Progenitor cell of endocrine pancreas (in vitro differentiated cells): ENCODE measurements at places on chromosomes 3 and 15. TPM values are rescaled to one million over a fixed set of nuclear protein-coding genes. Genes with fewer than 3 reads are reported as not detected.

MKRN3 gene
- total RNA-seq = 0.24 and 0.46 TPM in 2 replicates

DGKG gene
- 0.17 and 0.44 TPM in 2 replicates for total RNA-seq

SPRED1 gene
- 21.3 and 22.9 TPM in 2 replicates for total RNA-seq

UBL7 gene
- 45.9 and 53.7 TPM in 2 replicates for total RNA-seq

HCLS1 gene
- 0.46 and 0.73 TPM in 2 replicates for total RNA-seq

RNF123 gene
- total RNA-seq = 52.2 and 54.4 TPM in 2 replicates

CLSTN2 gene
- total RNA-seq = 2.8 and 2.9 TPM in 2 replicates

DNA sequence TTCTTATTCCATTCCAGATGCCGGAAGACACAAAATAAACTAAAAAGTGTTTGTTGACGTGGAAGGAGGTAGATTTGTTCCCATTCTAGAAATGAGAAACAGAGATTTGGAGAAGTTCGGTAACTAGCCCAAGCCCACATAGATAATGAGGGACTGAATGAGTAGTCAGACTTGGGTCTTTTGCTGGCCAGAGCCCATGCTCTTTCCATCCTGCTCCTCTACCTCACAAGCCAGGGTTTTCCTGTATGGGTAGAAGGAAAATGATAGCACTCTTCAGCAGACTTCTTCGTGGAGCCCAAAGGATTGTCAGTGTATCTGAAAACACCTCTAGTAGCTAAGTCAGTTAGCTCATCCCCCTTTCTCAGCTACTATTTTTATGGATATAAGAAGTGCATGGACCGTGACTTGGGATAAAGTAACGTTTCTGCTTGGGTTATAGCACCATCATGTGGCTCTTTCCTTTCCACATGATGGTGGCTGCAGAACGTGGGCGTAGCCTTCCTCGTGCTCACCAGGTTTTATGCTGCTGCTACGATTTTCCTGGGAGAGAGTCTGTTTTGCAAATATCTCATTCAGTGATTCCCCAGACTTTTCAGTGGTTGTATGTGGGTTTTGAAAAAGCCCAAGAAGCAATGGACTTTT, 84.6 kb downstream of the DGKG start:
- H3K27me3 ChIP-seq = peaks cover 42% of the 10 kb centered on the region
- no peak overlapping the region for H3K27ac ChIP-seq
- no peak overlapping the region for H3K4me3 ChIP-seq

DNA sequence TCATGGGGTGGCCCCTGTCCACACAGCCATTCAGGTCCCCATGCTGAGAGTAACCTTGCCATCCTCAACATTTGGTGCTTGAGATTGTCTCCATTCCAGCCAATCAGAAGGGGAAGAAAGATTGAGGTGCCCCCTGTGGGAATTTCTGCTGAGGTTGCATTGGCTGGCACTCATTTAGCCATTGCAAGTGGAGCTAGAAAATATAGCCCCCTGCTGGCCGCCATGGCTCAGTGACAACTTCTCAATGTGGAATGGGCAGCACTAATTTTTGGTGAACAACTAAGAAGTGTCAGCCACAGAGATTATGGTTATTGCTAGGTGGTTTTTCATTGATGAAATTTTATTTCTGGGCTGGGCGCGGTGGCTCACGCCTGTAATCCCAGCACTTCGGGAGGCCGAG, 22.0 kb downstream of the COL6A6 start:
- H3K4me1 ChIP-seq = peaks cover 13% of the 10 kb centered on the region
- no peak overlapping the region for H3K4me3 ChIP-seq
- H3K27ac ChIP-seq = peak overlapping the region; percentile 46
- DNase-seq = no peak
- no peaks in the 10 kb centered on the region for H3K36me3 ChIP-seq
- H3K27me3 ChIP-seq = no peaks in the 10 kb centered on the region

DNA sequence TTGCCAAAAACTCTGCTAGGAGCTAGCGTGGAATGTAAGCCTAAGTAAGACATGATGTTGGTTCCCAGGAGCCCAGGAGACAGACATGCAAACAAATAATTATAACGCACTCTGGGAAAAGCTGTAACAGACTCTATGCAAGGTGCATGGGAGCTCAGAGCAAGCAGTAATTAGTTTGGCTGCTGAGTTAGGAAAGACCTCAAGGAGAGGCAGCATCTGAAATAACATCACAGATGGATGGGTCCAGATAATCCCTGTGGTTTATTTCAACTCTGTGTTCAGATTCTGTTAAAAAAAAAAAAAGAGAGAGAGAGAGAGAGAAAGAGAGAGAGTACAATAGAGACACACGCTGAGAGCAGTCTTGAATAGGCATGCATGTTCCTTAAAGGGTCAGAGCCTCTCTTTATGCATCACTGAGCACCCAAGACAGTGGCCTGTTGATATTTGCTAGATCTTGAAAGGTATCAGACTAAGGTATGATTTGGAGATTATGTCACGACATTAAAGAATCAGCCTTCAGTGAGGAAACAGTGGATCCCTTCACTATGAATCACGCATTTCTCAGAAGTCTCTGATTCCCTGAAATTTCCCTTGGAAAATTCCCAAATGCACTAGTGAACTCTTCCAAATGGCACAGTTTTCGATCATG, 124.4 kb upstream of the LIPC start:
- H3K27me3 ChIP-seq = no peaks in the 10 kb centered on the region
- DNase-seq = no peak
- peaks cover 19% of the 10 kb centered on the region for H3K4me1 ChIP-seq

DNA sequence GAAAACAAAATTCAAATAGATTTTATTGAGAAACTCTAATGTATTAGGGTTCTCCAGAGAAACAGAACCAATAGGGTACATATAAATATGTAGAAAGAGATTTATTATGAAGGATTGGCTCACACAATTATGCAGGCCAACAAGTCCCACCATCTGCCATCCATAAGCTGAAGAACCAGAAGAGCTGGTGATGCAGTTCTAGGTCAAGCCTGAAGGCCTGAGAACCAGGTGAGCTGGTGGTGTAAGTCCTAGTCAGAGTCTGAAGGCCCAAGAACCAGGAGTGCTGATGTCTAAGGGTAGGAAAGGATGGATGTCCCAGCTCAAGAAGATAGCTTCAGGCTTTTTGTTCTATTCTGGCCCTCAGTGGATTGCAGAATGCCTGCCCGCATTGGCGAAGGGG, 2.6 kb upstream of the NFKBIZ start:
- H3K4me1 ChIP-seq = peaks cover 29% of the 10 kb centered on the region
- no peak overlapping the region for H3K4me3 ChIP-seq
- DNase-seq = no peak
- peaks cover 3% of the 10 kb centered on the region for H3K36me3 ChIP-seq

DNA sequence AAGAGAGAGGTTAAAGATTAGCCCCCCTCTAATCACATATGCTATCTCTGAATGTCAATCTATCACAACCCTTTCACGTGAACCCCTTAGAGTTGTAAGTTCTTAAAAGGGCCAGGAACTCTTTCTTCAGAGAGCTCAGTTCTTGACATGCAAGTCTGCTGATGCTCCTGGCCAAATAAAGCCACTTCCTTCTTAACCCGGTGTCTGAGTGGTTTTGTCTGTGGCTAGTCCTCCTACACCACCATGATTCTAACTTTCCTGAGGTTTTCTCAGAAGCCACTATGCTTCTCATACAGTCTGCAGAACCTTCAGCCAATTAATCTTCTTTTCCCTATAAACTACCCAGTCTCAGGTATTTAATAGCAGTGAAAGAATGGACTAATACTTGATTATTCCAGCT, 231.1 kb upstream of the CNTN6 start:
- no peaks in the 10 kb centered on the region for H3K27me3 ChIP-seq
- no peak overlapping the region for H3K4me3 ChIP-seq
- DNase-seq = no peak
- no peaks in the 10 kb centered on the region for H3K4me1 ChIP-seq

DNA sequence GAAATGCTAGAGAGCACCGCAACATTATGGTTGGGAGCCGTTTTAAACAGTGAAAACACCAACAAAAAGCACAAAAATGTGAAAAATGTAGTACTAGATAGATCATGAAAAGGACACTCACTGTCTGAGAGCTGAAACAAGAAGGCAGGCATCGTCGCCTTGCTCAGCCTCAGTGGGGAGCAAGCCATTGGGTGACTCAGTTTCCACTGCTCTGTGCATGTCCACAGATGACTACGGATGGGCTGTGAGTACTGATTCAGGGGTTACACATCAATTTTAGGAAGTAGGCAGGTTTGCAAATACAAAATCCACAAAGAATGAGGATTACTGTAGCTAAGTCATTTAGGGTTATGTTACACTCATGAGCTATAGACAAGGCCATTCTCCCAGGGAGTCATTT, 10.8 kb downstream of the NOX5 start:
- H3K4me3 ChIP-seq = no peak overlapping the region
- no peaks in the 10 kb centered on the region for H3K36me3 ChIP-seq
- no peaks in the 10 kb centered on the region for H3K4me1 ChIP-seq

- H3K4me3 ChIP-seq = no peak overlapping the region
- H3K36me3 ChIP-seq = no peaks in the 10 kb centered on the region
- H3K27me3 ChIP-seq = no peaks in the 10 kb centered on the region
Observed at GRCh38 chr3:120801484-120801883, 58.9 kb downstream of the GTF2E1 start.

DNA sequence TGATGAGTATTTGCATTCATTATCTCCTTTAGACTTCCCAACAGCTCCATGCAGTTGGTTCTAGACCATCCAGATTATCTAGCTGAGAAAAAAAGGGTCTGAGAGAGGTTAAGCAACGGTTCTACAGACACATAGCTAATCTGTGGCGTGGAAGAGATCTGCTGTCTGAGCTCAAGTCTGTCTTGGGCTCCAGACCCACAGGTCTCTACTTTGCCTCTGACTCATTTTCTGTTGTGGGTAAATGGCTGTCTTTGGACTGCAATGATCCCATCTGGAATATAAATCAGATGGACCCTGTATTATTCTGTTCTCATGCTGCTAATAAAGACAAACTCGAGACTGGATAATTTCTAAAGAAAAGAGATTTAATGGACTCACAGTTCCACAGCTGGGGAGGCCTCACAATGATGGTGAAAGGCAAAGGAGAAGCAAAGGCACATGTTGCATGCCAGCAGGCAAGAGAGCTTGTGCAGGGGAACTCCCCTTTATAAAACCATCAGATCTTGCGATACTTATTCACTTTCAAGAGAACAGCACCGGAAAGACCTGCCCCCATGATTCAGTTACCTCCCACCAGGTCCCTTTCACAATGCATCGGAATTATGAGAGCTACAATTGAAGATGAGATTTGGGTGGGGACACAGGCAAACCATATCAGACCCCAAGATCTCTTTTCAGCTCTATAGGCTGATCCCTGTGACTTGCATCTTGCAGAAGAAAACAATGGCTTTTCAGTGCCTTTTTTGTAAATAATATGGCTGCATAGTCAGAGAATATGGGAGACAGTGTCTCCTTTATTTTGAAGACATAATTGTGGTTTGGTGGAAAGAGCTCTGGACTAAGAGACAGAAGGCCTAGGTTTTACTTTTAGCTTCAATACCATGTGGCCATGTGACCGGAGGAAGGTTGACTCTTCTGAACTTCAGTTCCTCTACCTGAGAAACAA, 24.7 kb downstream of the CEMIP start:
- no peak overlapping the region for H3K27ac ChIP-seq
- peaks cover 8% of the 10 kb centered on the region for H3K27me3 ChIP-seq
- peaks cover 15% of the 10 kb centered on the region for H3K4me1 ChIP-seq

DNA sequence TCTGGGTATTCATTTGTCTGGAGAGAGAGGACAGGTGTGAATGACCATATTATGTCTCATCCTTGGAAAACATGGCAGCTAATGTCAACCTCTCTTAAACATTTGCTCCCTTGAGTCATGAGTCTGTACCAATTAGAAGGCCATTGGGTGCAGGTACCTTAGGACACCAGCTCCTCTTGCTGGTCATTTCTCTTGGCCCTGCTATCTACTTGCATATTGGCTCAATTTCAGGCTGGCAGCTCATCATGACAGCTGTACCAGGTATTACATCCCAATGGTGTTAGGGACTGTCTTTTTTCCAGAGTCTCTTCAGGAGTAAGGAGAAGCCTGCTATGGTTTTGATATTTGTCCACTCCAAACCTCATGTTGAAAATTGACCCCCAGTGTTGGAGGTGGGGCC, 92.2 kb upstream of the ANKRD28 start:
- no peak overlapping the region for H3K27ac ChIP-seq
- H3K27me3 ChIP-seq = no peaks in the 10 kb centered on the region
- H3K4me3 ChIP-seq = no peak overlapping the region
- H3K36me3 ChIP-seq = no peaks in the 10 kb centered on the region

- no peaks in the 10 kb centered on the region for H3K4me1 ChIP-seq
- H3K27ac ChIP-seq = no peak overlapping the region
- no peak for DNase-seq
- peaks cover 36% of the 10 kb centered on the region for H3K27me3 ChIP-seq
- H3K4me3 ChIP-seq = no peak overlapping the region
Observed at GRCh38 chr15:101772921-101773320, 30.4 kb upstream of the OR4F6 start.

DNA sequence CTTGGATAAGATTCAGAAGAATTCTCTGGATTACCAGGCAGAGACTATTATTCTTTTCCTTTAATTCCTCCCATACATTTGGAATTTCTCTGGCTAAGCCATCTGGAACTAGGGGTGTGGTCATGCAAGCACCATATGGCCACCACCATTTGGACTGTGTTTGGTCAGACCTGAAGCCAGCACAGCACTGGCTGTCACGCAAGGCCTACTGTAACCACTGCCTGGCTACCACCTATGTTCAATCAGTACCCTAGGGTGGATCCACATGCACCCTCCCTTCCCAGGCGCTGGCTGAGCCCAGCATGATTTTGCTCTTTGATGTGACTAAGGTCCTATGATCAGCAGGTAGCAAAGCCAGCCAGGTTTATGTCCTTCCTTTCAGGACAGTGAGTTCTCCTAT, 287.8 kb upstream of the GOLIM4 start:
- no peak for DNase-seq
- no peaks in the 10 kb centered on the region for H3K27me3 ChIP-seq
- peaks cover 5% of the 10 kb centered on the region for H3K36me3 ChIP-seq
- H3K4me3 ChIP-seq = no peak overlapping the region

DNA sequence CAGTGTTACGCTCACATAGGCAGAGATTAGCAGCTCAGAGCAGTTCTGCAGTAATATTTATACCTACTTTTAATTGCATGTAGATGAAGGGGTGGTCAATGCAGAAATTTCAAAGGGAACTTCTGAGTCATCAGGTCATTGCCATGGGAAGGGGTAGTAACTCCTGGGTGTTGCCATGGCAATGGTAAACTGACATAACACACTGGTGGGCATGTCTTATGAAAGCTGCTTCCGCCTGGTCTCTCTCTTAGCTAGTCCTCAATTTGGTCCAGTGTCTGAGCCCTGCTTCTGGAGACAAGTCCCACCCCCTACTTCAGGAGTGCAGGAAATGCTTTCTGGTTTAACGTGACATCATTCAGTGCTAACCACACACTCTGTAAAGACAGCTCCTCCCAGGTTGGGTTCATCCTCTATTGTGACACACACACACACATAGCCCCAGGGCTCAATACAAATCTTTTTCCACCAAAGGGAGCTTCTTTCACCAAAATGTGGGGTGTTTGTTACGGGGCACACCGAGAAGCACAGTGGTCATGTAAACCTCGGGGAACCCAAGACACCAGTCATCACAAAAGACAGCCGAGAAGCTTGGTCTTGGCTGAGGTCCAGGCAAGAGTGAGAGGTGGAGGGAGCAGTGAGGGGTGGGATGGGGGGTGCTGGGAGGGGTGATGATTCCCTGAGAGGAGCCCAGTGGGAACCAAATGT, 74.5 kb downstream of the TLE3 start:
- H3K4me3 ChIP-seq = no peak overlapping the region
- DNase-seq = no peak
- H3K4me1 ChIP-seq = no peaks in the 10 kb centered on the region
- H3K36me3 ChIP-seq = no peaks in the 10 kb centered on the region

GRCh38 chr15:96893159-96893906, 562.8 kb downstream of the NR2F2 start:
- DNase-seq = no peak
- H3K4me3 ChIP-seq = no peak overlapping the region
- no peak overlapping the region for H3K27ac ChIP-seq
- peaks cover 10% of the 10 kb centered on the region for H3K4me1 ChIP-seq

GRCh38 chr3:111471831-111472230, 70.2 kb upstream of the CD96 start:
- H3K27ac ChIP-seq = no peak overlapping the region
- DNase-seq = no peak
- peaks cover 1% of the 10 kb centered on the region for H3K4me1 ChIP-seq
